ENCODE measurements at places on chromosomes 7 and 10. TPM values are rescaled to one million over a fixed set of nuclear protein-coding genes. Genes with fewer than 3 reads are reported as not detected.

DNA sequence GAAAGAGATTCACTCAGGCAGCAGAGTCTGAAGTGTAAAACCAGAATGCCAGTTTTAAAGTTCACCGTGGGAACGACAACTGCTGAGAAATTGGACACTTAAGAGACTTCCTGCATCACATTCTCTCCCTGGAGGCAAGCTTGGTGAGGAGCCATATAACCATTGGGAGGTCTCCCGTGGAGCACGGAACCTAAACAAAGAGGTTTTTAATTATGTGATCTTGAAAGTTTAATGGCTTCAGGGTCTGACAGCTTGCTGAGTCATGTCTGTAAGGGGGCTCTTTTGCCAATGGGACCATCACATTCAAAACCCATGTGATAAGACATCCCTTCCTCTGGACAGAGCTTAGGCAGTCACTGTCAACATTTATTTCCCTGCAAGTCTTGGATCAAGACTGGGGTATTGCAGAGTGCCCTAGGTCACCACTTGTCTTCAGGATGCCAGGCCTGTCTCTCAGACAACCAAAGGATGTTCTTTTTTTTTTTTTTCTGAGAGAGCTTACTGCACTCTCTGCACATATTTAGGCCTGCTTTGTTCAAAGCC, 674.4 kb downstream of the TYW1 start:
- DNase-seq = no peak

- DNase-seq = no peak
Measured at GRCh38 chr7:107982918-107983389, 20.0 kb downstream of the LAMB1 start.

GRCh38 chr10:11830836-11831519, 7.8 kb downstream of the PROSER2 start:
- DNase-seq = no peak

GRCh38 chr7:10707519-10707918, 266.2 kb upstream of the PHF14 start:
- DNase-seq = no peak

DNA sequence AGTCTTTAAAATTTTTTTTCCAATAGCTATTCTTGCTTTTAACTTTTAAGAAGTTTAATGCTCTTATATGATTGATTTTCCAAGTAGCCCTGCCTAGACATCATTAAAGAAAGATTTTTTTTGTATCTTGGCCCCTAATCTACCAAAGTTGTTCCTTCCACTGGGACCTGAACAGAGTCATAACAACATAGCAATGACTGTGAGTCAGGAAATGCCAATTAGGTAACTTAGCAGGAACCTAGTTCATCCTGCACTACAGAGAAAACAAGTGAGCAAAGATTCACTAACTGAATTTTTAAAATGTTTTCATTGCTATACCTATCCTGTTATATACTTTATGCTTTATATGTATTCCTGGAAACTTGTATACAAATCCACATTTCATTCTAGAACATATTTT, 284.7 kb downstream of the BICC1 start:
- no peak for DNase-seq

DNA sequence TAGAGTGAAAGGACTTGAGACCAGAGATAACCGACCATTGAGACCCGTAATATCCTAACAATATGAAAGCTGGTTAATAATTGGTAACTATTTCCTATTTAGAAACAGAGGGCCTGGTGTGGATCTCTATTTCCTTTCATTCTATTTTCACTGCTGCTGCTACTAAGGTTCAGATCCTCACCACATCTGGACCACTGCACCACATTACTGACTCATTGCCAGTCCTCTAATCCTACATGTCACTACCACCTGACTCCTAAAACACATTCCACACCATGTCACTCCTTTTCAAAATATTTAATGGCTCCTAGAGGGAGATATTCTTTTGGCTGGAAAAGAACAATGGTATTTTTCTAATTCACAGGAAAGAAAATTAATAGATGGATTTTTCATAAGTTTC, 6.4 kb downstream of the USP54 start:
- no peak for DNase-seq

- DNase-seq = no peak
Measured at GRCh38 chr10:78250313-78251015, 216.8 kb downstream of the RPS24 start.

DNA sequence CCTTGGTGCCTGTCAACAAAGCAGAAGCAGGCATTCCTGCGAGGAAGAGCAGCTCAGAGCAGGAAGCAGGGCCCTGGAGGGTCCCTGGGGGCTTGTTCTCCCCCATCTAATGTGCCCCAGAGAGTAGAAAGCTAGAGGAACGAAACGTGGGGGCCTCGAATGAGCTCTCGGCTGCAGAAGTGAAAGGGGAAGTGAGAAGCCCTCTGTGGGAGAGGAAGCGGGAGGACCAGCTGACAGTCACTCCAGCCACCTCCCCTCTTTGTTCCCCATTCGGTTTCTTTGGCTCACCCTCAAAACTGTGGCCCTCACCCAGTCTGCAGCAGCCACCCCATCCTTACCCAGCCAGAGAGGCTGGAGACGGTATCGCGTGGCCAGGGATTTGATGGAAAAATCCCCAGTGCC, 25.0 kb downstream of the C10orf105 start:
- no peak for DNase-seq

- no peak for DNase-seq
Measured at GRCh38 chr10:13604357-13605040, 17.7 kb downstream of the PRPF18 start.

DNA sequence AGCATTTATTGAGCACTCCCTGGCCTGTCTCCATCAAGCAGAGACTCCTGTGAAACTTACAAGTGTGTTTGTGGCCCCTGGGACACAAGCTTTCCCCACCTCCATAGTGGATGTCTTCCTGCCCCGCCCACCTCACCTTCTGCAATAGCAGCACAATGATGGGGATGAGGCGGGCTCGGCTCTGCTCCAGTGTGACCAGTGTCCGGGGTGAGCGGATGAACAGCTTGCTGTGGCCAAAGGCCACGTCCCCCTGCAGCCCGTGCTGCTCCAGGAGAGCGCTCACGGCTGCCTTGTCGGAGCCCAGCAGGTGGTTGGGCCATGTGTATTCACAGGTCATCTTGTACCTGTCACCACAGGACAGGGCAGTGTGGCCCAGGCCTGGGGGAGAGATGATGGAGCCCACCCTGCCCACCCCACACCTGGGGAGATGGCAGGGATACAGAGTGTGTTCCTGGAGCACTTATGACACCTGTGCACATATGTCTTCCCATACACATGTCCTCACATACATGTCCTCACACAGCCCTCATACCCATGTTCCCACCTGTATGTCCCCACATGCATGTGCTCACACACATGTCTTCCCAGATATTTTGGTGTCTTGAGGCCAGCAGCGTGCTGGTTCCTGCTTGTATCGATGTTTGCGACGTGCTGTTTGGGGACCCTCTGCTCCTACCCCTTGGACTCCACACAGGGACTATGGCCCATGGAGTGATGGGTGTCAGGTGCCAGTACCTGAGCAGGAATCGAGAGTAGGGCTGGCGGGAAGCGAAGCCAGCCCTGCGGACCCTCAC, 12.7 kb downstream of the MYO1G start:
- DNase-seq = no peak

DNA sequence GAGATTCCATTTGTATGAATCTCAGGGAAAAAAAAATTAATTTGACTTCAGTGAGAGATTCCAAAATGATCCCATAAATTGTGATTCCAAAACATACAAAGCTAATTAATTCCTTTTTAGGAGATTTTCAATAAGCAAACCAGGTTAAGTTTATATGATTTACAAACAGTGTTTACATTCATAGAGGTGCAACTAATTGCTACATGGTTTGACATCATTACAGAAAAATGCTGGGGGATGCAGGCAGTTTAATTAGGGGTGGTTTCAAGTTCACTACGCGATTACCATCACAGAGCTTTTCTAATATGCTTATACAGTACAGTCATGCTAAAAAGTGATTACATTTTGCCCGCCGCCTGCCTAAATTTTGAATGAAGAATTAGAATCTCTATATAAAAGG, 143.2 kb upstream of the MGMT start:
- DNase-seq = no peak

The NPFFR1 gene
- not detected for total RNA-seq

The PARP12 gene
- total RNA-seq = 13.2 TPM

The OR2A42 gene
- total RNA-seq = not detected

The HOXA5 gene
- total RNA-seq = not detected

The MOGAT3 gene
- total RNA-seq = not detected

The PRR15 gene
- 0.32 TPM for total RNA-seq
